Esophagus squamous epithelium (tissue), 5 donors: ENCODE measurements at places on chromosomes 5 and 9.

- no peak for DNase-seq
These were observed 94.5 kb downstream of the CFAP90 start for GRCh38 chr5:7756453-7756852.

GRCh38 chr9:91815896-91816295 is 134.1 kb downstream of the ROR2 start:
- DNase-seq = no peak

GRCh38 chr9:135300346-135301141 is 179.0 kb upstream of the PPP1R26 start:
- DNase-seq = no peak

- DNase-seq = no peak
These were observed 37.3 kb downstream of the MED27 start for GRCh38 chr9:132042324-132042723.

DNA sequence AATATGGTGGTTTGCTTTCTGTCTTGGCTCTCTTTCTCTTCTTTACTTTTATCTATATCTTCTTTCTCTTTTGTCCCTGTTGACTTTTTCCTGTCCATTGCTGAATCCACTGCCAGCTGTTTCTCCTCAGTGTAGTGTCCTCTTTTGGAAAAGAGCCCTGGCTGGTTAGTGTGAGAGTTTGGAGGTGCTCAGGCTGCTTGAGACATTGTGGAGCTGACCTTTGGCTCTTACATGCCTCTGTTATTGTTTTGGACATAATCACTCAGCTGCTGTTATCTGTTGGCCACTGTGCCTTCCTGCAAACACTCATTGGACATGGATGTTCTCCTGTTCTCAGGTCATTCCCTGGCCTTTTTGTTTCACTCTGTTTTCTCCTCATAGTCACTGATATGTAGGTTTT is 295.4 kb upstream of the RIOK2 start:
- no peak for DNase-seq
